ENCODE measurements at places on chromosomes 7 and 10. TPM values are rescaled to one million over a fixed set of nuclear protein-coding genes. Genes with fewer than 3 reads are reported as not detected.

Gene ZNF316
- 46.8 TPM for total RNA-seq

Gene PIP4K2A
- 61.2 TPM for total RNA-seq

Gene WEE2
- not detected for total RNA-seq

Gene LRRC18
- 0.96 TPM for total RNA-seq

Gene FEZF1
- total RNA-seq = not detected

Gene SFTPA1
- total RNA-seq = 11,191 TPM

GRCh38 chr7:101698964-101699363, 69.9 kb upstream of the MYL10 start:
- no peak for DNase-seq

DNA sequence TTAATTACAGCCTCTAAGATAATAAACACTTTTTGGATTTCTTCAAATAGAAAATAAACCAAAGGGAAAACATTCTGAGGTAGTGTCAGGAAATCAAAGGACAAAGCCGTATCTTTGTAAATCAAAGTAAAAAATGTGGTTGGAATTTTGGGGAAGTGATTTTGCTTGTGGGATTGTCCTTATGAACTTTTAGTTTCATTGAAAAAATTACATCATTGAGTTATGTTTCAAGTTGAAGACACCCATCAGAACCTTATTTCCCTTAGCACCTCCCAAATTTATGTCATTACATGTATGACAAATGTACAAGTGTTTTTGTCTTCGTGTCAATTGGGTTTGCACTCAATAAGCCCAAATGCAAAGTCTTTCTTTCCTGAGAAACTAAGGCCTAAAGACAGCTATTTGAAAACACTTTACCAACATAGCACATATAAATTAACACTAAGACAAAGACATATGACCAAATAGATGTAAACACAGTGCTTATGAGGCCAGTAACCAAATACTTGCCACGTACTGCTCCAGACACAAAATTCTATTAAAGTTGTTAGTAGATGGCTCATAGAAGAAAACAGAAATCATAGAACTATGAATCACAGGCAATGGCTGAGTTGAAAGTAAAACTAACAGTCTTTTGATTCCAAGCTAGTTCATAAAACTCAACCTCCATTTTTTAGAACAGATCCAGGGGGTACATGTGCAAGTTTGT, 26.9 kb upstream of the LAMB4 start:
- no peak for DNase-seq

- DNase-seq = no peak
Measured at GRCh38 chr7:2336626-2337299, 17.9 kb upstream of the EIF3B start.

- no peak for DNase-seq
Measured at GRCh38 chr7:2608921-2609411, 22.8 kb upstream of the TTYH3 start.

DNA sequence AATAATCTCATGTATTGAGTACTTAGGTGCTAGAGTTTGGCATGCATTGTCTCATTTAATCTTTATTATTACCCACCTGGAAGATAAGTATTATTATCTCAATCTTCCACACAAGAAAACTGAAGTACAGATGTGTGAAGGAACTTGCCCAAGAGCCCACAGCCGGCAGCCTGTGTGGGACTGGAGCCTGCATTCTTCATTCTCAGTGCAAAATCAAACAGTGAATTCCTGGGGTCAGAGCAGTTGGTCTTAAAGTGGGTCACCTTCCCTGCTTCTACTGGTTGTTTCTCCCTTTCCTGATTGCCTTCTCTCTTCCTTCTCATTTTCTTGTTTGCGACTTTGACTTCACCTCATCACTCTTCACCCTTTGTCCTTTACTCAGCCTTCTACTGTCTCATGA, 144.7 kb upstream of the LYZL1 start:
- no peak for DNase-seq

DNA sequence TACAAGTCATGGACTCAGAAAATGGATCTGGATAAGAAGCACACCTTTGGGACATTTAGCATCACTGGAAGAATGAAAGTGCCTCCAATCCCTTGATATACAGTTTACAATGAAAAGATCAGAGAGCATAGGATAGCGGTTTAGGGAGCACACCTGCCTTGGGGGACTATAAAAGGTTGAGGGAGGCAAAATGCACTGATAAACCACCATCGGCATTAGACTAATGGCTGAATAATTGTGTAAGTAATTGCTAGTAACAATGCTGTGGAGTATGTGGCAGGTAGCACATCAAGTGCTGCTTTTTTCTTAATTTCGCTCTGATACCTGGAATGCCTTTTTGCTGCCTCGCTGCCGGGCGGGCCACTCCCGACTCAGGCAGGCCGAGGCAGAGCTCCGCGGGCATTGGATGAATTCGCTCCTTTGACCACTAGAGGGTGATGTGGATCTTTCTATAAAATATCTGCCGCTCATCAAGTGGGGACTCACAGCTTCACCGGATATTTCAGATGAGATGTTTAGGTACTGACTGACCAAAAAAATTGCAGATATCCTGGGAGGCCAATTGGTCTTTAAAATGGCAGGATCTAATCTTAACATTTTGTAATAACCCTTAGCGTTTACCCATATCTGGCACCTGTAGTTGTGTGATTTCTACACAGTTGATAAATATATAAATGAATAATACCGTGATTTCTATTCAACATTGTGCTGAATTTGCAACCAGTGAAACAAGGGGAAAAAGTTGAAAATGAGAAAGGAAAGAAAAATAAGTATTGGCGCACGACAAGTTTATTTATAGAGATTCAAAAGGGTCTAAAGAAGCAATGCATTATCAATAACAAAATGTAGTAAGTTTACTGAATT, 116.8 kb upstream of the PRSS1 start:
- no peak for DNase-seq

DNA sequence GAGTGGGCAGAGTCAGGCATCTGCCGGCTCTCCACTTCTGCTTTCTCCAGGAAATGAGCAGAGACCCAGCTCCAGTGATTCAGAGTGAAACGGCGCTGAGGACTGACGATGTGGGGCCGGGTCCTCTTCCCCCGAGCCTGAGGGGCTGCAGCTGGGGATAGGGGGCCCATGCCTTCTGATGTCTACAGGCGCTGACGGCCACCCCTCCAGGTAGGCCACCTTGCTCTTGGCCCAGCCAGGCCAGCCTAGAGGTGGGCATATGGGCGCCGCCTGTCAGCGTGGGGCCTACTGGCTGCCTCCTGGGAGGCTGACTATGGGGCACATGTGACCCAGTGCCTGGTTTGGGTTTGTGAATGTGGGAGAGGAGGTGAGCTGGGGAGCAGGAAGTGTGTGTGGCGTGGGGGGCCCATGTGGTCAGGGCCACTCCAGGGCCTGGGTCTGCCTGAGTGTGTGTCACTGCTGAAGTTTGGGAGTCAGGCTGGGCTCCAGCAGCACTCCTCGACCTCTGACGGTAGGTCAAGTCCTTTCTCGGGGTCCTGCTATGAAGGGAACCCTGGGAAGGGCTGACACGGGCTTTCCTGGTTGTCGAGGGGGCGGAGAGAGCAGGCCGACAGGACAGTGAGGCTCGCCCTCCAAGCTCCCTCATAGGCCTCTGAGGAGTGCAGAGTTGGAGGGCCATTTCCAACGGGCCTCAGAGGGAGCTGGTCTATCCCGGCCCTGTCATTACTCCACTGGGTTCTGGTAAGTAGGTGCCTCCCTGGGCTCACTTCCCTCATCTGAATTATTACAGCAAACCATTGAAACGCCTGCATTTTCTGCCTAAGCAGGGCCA, at the start of gene WDFY4:
TSS of gene WDFY4 (plus strand) at position 82 of the 832 bp plus-strand sequence. CDS start 24,860 bp downstream, outside the sequence.
- DNase-seq = peak; percentile 77

- DNase-seq = no peak
Measured at GRCh38 chr7:85733169-85733915, 546.5 kb upstream of the SEMA3D start.

- no peak for DNase-seq
Measured at GRCh38 chr10:78528749-78529204, 495.1 kb downstream of the RPS24 start.

DNA sequence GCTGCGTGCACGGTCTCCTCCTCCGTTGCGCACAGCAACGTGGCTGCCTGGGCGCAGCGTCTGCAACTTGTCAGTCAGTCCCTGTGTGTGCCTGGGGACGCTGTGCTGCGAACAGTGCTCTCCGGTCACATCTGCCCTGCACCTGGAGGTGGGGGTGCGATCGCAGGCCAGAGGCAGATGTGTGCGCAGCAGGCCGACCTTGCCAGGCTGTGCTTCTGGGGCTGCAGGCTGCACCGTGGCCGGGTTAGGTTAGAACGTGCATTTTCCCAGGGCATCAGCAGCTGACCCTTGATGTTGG, 8.2 kb upstream of the GET4 start:
- peak; percentile 57 for DNase-seq

GRCh38 chr7:27516421-27516820, 146.3 kb downstream of the HIBADH start:
- DNase-seq = no peak

GRCh38 chr10:29703271-29703670, 68.5 kb upstream of the SVIL start:
- DNase-seq = no peak

- DNase-seq = no peak
Measured at GRCh38 chr10:3395458-3395861, 222.9 kb upstream of the PITRM1 start.

All from upper lobe of right lung (tissue), 1 donor.